Left kidney (tissue), 8 donors: ENCODE measurements at places on chromosomes 4 and X. TPM values are rescaled to one million over a fixed set of nuclear protein-coding genes. Genes with fewer than 3 reads are reported as not detected.

Gene IQCM
- polyA plus RNA-seq: not detected

DNA sequence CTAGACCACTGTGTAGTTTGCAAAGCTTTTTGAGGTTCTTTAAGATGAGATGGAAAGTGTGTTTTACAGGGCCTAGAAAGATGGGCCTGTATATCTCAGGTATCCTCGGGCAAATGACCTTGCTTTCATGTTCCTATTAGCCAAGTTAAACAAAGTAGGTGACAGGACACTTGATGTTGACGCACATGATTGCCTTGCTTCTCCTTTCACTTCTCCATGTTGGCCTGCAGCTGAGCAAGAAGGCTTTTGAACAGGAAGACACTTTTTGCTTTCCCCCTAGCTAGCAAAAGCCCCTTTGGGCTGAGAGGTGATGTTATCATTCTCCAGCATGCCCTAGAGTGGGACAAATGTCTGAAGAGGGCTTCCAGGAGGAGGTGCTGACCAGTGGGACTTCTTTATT, 202.1 kb downstream of the GPC3 start:
- no peak for DNase-seq

- no peak for DNase-seq
These were observed 859.5 kb downstream of the STIM2 start for GRCh38 chr4:27720010-27720766.

GRCh38 chr4:148214529-148215166, 227.6 kb downstream of the NR3C2 start:
- DNase-seq: no peak

GRCh38 chr4:159358226-159358625, 255.3 kb downstream of the RAPGEF2 start:
- DNase-seq: no peak

DNA sequence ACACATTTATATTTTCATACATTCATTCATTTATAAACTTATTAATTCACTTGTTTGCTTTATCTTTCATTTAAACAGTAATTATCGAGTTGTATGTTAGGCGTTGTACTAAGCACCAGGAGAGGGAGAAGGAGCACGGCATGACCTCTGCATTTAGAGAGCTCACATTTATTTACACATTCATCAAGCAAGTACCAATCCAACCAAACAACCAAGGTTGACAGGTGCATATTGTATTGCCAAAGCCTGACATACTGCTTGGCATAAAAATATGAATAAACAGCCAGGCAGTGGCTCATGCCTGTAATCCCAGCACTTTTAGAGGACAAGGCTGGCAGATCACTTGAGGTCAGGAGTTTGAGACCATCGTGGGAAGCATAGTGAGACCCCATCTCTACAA, 37.0 kb upstream of the CLNK start:
- no peak for DNase-seq
